Activated CD4-positive, alpha-beta T cell treated with anti-CD3 and anti-CD28 coated beads for 24 hours (primary cell): ENCODE measurements at places on chromosomes 6 and 20.

DNA sequence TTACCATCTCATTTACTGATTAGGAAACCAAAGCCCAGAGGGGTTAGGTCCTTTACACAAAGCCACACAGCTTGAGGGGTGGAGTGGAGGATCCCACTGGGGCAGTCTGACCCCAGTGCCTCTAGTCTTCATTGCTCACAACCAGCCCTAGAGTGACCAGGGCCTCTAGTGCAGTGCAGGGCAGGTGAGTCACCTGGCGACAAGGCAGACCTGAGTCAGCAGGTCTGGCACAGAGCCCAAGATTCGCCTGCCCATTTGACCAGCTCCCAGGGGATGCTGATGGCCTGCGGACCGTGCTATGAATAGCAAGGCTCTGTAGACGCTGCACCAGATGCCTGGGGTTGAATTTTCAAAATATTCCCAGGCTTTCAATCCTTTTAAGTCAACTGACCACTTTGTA, 29.9 kb downstream of the CDH26 start:
- no peak for DNase-seq

- DNase-seq, result no peak
Observed at GRCh38 chr20:18404172-18404571, 62.7 kb downstream of the DZANK1 start.

- no peak for DNase-seq
Observed at GRCh38 chr6:156511570-156511969, 265.6 kb upstream of the ARID1B start.

GRCh38 chr6:148629181-148629580, 117.6 kb upstream of the UST start:
- no peak for DNase-seq

- DNase-seq, result no peak
Observed at GRCh38 chr20:32135983-32136515, 26.5 kb downstream of the TM9SF4 start.

- no peak for DNase-seq
Observed at GRCh38 chr6:164817662-164818061, 491.7 kb downstream of the C6orf118 start.

DNA sequence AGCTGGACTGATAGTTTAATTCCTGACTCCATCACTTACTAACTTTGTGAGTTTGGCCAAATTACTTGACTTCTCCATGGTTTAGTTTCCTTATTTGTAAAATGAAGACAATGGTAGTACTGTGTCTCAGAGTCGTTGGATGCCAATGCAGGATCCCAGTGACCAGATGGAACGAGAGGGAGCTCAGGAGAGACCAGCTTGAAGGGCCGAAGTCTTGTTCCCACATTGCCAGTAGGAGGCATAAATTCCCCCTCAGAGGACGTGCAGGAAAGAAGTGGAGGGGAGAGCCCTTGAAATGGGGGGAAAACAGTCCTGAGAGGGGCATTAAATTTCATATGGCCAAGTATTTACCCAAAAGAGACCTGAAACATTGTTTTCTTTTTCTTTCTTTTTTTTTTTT, 2.1 kb upstream of the MUC22 start:
- no peak for DNase-seq

DNA sequence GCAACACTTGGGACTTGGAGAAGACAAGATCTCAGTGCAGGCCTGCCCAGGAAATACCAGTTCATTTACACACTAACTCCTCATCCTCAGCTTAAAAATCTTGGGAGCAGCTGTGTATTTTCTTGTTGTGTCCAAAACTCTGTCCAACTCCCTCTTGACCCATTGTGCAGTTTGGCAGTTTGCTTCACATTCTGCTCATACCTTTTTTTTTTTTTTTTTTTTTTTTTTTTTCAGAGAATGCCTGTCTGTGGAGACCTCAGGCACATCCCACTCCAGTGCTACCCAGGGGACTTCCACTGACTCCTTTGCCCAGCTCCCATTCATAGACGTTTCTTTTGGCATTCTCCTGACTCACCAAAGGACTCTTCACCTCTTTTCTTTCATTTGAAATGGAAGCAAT, 265.8 kb upstream of the TCF21 start:
- DNase-seq, result no peak

GRCh38 chr6:128754658-128755256, 128.2 kb upstream of the LAMA2 start:
- no peak for DNase-seq

- DNase-seq, result no peak
Observed at GRCh38 chr6:126335210-126335609, 4.7 kb upstream of the CENPW start.

GRCh38 chr6:129719692-129720091, 9.7 kb upstream of the ARHGAP18 start:
- DNase-seq, result no peak

- peak; percentile 19 for DNase-seq
Observed at GRCh38 chr20:37990571-37991151, 42.6 kb downstream of the TTI1 start.

- DNase-seq, result no peak
Observed at GRCh38 chr6:165820407-165820806, 157.4 kb upstream of the PDE10A start.

DNA sequence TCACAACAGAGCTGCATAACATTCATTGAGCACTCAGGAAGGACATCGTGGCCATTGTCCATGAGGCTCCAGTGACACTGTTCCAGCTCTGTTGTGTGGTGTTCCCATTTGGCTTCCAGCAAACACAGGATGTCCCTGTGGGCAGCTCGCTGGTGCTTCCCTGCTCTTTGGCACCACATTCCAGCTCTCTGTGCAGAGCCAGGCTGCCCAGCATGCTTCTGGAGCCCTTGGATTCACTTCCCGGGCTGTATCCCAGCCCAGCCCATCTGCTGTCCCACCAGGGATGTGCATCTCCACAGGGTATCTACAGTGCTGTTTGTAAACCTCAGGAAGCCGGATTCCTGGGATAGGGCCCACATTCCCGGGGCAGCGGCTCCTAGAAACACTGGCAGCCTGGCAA, 57.2 kb downstream of the CTCFL start:
- no peak for DNase-seq

GRCh38 chr6:84669945-84670344, 94.5 kb downstream of the TBX18 start:
- no peak for DNase-seq

DNA sequence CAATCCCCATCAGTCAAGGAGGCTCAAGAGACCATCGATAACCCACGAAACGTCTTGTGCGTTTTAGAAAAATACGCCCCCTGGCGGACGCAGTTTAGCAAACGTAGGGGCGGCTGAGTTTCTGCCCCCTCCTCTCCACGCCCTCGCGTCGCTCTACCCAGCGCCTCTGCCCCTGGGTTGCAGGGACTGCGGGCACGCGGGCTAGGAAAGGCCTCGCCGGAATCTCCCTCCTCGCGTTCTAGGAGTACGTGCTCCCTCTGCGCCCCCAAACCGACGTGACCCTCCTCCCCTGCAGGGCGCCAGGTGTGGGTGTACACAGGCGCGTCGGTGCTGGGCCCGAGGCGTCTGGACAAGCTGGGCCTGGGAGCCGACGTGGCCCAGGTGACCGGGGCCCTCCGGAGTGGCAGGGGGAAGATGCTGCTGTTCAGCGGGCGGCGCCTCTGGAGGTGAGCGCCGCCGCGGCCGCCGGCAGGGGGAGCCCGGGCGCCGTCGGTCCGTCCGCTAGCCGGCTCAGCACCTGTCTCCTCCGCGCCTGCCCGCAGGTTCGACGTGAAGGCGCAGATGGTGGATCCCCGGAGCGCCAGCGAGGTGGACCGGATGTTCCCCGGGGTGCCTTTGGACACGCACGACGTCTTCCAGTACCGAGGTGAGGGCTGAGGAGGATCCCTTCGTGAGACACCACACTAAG, 5.3 kb downstream of the MMP9 start:
- DNase-seq, result peak; percentile 58

- DNase-seq, result no peak
Observed at GRCh38 chr20:58113716-58114115, 114.7 kb downstream of the ANKRD60 start.

DNA sequence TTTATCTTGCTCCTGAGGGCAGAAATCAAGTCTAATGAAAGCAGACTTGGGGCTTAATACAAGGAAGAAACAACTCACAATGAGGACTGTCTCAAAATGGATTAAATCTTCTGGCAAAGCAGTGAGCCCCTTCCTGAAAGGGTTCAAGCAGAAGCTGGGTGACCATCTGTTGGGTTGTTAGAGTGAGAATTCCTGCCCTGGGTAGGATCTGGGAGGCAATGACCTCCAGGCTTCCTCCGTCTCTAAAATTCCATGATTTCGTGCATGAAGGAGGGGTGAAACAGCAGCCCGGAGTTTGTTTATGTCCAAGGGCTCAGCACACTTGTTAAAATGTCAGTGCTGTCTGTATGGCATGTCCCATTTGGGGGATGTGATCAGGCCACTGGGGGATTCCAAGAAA, 64.0 kb upstream of the KCNK16 start:
- no peak for DNase-seq

DNA sequence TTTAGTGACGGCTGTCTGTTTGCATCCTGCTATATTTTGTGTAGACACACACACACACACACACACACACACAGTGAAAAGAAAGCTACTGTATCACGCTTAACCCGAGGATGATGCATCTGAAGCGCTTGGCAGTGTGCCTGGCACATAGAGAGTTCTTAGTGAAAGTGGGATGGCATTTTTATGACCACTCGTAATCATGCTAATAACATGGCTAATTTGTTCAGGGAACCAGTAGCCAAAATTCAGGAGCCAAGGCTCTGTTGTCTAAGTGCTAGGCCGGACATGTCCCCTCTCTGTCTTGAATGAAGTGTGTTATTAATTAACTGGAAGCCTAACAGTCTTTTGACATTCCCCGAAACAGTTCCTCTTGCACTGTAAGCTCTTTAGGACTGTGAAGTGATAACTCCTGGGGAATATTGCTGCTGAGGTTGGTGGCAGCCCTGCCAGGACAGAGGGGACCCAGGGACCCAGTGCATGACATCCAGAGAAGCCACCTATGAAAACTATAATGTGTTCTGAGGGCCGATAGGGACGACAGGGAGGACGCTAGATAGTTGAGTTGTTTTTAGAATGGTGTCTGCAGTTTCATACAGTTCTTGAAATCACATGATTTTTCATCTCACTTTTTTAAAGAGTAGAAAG, 45.0 kb upstream of the IRF4 start:
- no peak for DNase-seq

- no peak for DNase-seq
Observed at GRCh38 chr20:33651562-33652048, 10.5 kb upstream of the C20orf144 start.

GRCh38 chr6:16092140-16092539, 36.7 kb upstream of the MYLIP start:
- no peak for DNase-seq

- no peak for DNase-seq
Observed at GRCh38 chr6:23081701-23082100, 512.3 kb downstream of the HDGFL1 start.

- DNase-seq, result no peak
Observed at GRCh38 chr6:114586298-114586697, 243.5 kb upstream of the HS3ST5 start.

DNA sequence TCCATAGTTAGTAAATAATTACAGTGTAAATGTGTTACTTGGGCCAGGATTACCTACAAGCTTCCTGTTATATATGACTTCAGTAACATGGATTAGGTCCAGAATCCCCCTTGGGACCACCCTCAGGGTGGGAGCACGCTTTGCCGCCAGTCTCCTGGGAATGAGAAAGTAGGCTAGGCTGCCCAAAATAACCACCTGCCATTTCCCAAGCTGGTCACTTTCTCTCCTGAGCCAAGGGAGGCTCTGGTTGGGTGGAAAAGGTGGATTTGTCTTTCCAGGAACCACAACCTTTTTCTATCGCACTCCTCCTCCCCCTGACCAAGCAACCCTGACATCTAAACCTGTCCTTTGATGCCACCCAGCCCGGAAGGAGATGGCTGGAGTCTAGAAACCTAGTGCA, 9.6 kb upstream of the RIMS4 start:
- DNase-seq, result no peak

GRCh38 chr6:124983383-124984083, 21.3 kb downstream of the RNF217 start:
- no peak for DNase-seq

- DNase-seq, result no peak
Observed at GRCh38 chr6:135126034-135126433, 55.1 kb upstream of the MYB start.

DNA sequence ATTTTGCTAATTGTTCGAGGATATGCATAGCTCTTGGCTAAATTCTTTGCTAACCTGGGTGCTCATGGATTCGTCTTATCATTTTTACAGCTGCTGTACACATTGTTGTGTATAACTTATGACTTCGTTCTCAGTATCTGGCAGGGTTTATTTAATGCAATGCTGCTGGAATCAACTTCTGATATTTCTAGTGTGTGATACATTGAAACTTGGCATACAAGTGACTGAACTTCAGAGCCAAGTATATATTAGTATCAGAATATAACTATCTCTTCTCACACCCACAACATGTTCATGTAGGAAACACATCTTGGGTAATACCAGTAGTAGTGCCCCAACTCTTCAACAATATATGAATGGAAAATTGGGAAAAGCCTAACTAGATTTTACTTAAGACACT, 764.2 kb downstream of the TENT5A start:
- DNase-seq, result no peak

- no peak for DNase-seq
Observed at GRCh38 chr20:39960522-39961428, 728.3 kb downstream of the MAFB start.

- no peak for DNase-seq
Observed at GRCh38 chr20:48626226-48626937, 201.4 kb downstream of the PREX1 start.

DNA sequence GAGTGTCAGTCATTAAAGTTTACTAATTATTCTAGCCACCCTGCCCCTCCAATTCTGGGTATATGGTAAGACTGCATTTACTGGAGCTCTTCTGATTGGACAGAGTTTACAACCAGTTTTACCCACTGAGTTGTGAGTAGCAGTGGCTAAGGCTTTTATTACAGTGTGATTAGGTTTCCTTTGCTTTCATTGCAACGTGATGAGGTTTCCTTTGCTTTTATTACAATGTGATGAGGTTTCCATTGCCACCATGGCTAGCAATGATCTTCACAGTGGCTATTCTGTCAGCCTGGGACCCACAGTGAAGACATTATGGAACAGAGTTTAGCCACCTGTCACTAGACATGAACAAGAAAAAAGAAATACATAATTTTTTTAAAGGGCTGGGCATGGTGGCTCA, 710.2 kb upstream of the FLRT3 start:
- DNase-seq, result no peak

DNA sequence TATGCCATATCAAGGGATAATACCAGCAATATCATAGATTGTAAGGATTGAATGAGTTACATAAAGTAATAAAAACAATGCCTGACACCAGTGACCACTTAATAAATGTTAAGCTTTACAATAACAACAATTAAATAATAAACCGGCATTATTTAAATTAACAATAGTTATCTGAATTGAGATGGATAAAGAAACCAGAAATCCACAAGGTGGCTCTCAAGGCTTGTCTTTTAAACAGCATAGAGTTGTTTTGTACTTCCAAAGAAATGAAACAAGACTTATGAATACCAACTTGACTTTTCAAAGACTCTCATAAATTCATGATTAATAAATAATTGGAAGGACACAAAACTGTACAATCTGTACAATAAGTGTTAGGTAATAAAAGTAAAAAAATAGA, 203.1 kb downstream of the ASCC3 start:
- DNase-seq, result no peak
